ENCODE measurements at places on chromosomes 5 and 9.
A peak's percentile ranks its signal among the peaks of the same experiment; 100 is the strongest.

DNA sequence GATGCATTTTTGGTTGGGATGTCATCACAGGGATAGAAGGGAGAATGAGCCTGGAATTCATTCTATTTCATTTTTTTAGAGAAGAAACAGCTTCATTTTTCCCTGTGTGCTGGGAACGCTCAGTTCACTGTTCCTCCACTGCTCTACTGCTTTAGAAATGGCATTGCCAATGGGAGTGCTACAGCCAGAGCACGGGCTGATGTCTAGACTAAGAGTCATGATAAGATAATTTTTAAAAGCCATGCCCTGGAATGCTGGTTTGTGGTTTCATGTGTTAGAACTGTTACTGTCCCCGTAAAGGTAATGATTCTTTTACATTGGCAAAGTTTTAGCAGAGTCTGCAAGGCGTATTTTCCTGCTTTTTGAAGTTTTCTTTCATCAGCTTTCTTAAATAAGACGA lies 119.6 kb downstream of the SEMA6A start:
- no peak for DNase-seq

DNA sequence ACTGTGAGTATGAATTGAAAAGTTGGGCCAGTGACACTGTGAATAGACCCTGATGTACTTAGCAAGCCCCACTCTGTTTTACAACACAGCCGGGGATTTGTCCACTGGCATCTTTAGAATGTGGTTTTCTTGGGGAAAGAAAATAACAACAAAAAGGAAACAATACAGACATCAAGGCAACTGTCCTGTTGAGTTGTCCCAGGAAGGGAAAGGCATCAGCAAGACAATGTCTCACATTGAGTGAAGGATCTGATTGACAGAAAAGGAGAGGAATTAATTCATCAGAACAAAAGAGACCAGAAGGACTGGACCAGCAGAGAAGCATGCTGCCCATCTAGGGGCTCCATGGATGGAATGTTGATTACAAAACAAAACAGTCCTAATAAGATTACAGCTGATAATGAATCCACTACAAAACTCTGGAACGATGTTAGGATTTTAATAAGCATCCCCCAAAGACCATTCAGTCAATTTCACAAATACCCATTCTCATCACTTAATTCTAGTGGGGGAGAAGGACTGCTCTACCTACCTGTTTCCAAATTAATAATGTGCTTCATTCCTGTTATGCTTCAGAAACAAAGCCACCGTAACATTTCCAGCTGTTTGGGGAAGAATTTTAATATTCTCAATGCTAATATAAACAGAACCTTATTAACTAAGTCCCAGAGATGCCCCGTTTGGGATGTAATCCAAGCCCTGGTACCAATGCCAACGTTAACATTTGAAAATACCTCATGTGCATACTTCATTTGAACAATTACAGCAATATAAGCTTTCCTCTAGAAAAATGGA lies 298.0 kb downstream of the SPOCK1 start:
- DNase-seq, result no peak

GRCh38 chr5:119478781-119479180 lies 26.5 kb downstream of the HSD17B4 start:
- no peak for DNase-seq

DNA sequence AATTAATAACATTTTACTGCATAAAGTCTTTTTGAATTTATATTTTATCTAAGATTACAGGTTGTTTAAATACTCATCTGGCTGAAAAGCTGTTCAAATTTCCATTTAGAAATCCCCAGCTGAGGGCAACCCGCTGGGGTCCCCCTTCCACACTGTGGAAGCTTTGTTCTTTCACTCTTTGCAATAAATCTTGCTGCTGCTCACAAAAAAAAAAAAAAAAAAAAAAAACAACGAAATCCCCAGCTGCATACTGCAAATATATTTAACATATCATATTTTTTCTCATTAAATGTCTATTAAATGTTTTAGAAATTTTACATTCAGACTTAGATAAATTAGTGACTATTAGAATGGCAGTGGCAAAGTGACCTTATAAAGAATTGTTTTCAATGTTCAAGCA lies 172.2 kb downstream of the NFIB start:
- no peak for DNase-seq

GRCh38 chr5:151002250-151002649 lies 18.1 kb upstream of the GPX3 start:
- DNase-seq, result no peak

DNA sequence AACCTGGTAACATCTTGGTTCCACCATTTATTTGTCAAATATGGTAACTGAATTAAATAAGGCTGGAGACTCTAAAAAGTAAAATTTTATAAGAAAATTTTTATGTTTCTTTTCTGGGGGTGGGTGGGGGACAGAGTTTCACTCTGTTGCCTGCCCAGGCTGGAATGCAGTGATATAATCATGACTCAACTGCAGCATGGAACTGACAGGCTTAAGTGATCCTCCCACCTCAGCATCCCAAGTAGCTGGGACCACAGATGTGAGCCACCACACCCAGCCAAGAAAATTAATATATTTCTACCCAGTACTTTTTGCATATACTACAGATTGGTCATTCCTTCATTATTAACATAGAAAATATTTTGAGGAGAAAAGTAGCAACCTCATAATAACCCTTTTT lies 216.9 kb downstream of the DEPDC1B start:
- DNase-seq, result no peak

GRCh38 chr5:139104577-139105276 lies 93.4 kb downstream of the SIL1 start:
- DNase-seq, result no peak

GRCh38 chr5:108681079-108681921 lies 66.4 kb upstream of the FER start:
- DNase-seq, result peak; percentile 8

GRCh38 chr9:4137234-4137633 lies 162.6 kb downstream of the GLIS3 start:
- no peak for DNase-seq

GRCh38 chr5:173248481-173248880 lies 13.5 kb upstream of the NKX2-5 start:
- no peak for DNase-seq

- no peak for DNase-seq
These were observed 11.7 kb downstream of the BICD2 start for GRCh38 chr9:92752812-92753404.

- DNase-seq, result no peak
These were observed 433.1 kb upstream of the DMAC1 start for GRCh38 chr9:8232726-8233125.

DNA sequence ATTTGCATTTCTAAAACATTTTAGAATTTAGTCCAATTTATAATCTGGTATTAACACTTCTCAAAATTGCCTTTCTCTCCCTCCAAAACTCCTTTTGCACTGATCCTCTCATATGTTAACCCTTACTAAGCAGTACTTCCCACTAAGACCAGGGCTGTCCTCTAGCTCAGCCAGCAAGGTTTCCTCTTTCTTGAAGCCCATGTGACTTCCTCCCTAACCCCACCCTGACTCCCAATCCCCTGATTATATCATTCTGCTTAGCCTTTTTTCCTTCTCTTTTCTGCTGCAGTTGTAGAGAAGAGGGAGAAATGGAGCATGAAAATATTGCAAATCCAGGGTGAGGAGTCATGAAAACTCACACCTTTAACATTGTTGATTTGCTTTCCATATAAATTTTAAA lies 241.7 kb downstream of the MCTP1 start:
- no peak for DNase-seq

- no peak for DNase-seq
These were observed 13.1 kb upstream of the CTSL start for GRCh38 chr9:87712801-87713277.

DNA sequence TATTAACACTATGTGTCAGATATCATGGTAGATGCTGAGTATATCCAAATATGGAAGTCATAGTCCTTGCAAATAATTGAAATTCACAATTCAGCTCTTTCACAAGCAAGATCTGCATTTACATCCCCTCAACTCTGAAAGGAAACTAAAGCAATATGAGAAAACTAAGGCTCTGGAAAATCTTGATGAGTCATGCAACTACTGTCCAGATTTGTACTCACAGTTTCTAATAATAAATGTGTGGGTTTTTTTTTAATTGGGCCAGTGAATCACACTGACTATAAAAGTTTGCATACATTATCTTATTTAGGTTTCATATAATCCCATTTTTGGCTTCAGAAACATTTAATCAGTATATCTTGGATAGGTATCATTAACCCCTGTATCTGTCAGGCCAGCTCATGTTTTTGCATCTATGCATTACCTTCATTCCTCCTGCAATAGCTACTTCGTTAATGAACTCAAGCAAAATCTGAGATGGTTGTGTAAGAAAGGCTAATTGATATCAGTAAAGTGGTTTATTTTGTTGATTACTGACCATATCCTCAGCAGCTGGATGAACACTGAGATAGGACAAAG lies 58.7 kb upstream of the PRR16 start:
- DNase-seq, result no peak

DNA sequence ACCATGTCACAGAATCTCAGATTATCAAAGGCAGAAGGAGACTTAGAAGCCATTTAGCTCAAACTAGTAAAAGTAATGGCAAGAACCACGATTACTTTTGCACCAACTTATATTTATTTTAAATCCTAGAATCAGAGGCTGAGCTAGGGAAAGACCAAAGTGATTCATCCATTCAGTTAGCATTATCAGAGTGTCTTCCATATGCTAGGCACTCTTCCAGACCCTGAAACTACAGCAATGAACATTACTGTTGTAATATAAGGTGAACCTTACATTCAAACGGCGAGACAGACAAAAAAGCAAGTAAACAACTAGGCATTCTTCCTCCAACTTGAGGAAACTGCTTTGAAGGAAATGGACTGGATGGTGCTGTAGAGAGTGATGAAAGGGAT lies 7.9 kb downstream of the PDE6A start:
- DNase-seq, result no peak

GRCh38 chr9:7144265-7145046 lies 386.7 kb downstream of the KDM4C start:
- no peak for DNase-seq

- no peak for DNase-seq
These were observed 85.9 kb downstream of the GNA14 start for GRCh38 chr9:77562019-77562748.

- DNase-seq, result no peak
These were observed 30.6 kb downstream of the MRPL22 start for GRCh38 chr5:154971501-154971900.

DNA sequence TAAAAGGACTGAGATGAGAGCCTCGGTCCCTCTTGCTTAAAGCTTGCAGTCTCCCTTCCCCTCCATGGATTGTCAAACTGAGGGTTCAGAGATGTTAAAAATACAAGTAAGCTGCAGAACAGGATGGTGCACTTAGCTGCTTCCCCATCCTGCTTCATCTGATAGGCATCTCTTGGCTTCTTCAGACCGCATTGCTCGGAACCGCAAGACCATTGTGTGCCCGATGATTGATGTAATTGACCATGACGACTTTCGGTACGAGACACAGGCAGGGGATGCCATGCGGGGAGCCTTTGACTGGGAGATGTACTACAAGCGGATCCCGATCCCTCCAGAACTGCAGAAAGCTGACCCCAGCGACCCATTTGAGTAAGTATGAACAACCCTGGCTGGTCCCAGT lies 65.5 kb upstream of the SAP30L start:
- DNase-seq, result no peak

DNA sequence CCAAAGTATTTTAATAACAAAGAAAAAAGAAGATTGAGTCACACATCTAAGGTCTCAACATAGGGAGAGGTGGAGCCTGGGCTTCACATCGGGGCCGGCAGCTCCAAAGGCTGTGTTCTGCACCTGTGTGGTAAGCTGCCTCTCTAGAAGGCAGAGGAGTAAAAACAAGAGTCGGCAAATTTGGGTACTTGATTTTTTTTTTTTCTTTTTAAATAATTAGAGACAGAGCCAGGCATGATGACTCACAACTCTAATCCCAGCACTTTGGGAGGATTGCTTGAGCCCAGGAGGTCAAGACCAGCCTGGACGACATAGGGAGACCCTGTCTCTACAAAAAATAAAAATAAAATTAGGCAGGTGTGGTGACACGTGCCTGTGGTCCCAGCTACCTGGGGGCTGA lies 4.7 kb downstream of the URM1 start:
- no peak for DNase-seq

DNA sequence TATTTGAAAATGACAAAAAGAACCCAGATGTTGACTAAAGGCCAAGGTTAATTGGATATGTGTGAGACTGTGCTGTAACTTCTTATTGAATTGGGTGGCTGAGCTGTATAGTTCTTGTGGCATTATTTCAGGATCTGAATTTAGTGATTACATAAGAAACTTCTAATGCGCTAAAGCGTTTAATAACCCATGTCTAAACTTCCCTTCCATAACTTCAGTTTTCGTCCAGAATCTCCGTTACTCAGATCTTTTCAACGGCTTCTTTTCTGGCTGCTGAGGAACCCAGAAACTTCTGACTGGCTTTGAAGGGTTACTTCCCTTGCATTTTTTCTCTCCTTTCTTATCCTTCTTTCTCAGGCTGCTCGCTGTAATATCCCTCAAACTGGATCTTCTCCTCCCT lies 28.1 kb upstream of the C9orf72 start:
- DNase-seq, result no peak

GRCh38 chr9:89497257-89497963 lies 503 bp downstream of the SEMA4D start:
- DNase-seq, result no peak

DNA sequence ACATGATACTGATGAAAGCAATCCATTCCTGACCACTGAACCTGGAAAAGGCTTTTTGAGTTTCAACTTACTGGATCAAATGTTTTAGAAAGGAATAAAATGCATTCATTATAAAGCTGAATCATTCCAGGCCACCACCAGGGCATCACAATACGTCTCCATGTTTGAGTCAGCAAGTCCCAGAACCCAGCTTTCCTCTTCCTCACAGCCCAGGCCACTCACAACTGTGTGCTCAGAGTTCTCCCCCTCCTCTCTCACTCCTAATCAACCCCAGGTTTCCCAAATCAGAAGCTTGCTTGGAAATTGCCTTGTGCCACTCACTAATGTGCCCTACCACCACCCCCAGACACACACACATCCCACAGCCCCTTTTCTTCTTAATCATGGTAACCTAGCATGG lies 91.7 kb downstream of the GNA14 start:
- no peak for DNase-seq

- no peak for DNase-seq
These were observed 17.0 kb downstream of the PTPDC1 start for GRCh38 chr9:94101162-94101853.
